Activated naive CD8-positive, alpha-beta T cell treated with anti-CD3 and anti-CD28 coated beads for 36 hours (primary cell): ENCODE measurements at places on chromosomes 1 and 21.

DNA sequence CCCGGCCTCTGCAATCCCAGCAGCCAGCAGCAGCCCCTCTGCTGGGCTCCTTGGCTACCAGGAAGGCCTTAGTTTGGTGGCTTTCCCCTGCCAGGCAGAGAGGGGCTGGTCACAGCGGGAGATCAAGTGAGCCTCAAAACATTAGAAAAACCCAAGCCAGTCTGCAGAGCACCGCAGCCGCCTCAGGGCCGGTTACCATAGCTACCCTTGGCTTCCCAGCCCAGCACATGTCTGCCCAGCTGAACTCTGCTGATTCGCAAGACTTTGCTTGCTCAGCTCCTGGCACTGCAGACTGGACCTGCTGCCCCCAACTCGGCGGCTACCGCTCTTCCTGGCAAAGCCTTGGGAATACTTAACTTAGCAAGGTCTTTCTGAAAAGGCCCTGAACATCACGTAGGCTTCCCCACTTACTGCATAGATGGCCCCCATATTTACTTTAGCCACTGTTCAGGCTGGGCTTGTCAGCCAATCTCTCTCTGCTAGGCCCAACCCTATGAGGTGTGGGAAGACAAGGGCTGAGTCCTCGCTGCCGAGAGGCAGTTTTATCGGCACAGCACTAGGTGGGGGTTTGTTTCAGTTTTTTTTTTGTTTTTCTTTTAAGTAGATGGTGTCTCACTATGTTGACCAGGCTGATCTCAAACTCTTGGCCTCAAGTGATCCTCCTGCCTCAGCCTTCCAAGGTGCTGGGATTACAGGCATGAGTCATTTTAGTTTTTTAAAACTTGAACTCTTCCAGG, 28.6 kb upstream of the PLEKHG5 start:
- no peak for DNase-seq

- no peak for DNase-seq
These were observed 201.4 kb upstream of the SGIP1 start for GRCh38 chr1:66332548-66332901.

- DNase-seq: no peak
These were observed 28.4 kb downstream of the EVI5 start for GRCh38 chr1:92756537-92756936.

DNA sequence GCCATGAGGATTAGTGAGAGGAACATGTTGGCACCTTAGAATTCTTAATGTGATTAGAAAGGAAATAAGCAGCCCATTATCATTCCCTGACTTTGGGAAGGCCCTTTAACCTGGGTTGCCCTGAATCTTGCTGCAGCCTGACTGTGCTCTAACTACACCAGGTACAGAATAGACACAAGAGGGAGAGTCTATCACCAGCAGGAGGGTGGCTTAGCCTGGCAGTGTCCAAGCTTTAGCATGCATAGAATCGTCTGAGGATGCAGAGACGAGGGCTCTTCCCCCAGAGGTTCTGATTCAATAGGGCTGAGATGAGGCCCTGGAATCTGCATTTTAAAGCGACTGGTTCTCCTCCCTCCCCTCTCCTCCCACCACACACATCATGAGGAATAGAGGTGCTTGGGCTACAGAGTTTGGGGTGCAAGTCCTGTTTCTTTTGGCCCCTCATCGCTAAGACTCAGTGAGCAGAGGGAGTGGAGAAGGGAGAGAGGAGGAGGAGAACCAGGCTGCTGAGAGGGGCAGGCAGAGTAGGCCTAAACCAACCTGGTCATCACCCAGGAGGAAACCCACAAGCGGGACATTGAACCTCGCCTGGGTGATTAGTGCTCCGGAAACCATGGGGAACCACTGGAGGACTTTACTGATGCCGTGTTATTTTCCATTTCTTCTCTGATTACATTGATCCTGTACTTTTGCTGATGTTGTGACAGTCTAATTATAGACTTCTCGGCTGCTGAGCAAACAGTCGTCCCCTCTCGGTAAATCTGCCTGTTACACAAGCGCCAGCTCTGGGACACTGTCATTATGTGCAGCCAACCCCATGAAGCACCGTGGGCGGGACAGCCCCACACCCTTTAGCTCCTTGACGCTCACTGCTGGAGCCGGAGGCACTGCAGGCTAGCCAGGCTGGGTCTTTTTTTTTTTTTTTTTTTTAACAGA, 6.3 kb upstream of the TENT5C start:
- DNase-seq: no peak

DNA sequence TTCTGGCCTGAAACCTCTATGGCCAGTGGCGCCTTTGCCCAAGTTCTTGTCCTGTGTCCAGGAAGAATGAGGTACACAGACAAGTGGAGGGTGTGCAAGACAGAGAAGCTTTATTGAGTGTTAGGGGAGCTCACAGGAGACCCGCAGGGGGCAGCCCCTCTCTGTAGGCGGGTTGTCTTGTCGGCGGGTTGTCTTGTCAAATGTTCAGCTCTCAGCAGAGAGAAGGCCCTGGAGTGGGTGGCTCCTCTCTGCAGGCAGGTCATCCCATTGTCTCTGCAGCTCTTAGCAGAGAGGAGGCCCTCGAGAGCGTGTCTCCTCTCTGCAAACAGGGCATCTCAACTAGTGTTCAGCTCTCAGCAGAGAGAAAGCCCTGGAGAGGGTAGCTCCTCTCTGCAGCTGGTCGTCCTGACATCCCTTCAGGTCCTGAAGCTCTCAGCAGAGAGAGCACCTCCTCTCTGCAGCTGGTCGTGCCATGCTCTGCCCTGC, 11.0 kb downstream of the COL6A2 start:
- DNase-seq: no peak
